ENCODE measurements at places on chromosomes 1 and 21.

GRCh38 chr1:203065191-203065590 is 20.6 kb downstream of the MYOG start:
- DNase-seq, result no peak

DNA sequence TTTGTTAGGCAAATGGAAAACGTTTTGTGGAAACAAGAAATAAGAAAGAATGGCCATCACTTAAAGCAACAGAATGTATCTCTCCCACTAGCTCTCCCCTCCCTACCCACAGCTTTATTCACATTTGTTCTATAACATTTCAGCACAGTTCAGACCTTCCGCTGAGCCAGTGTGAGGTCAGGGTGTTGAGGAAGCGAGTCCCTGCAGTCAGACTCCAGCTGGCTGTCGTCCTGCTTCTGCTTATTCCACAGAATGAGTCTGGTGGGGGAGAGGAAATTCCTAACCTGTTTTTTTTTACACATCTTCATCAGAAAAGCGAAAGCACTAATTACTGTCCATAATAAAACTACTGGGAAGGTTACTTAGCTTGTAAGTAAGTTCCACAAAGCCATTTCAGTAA is 39.0 kb downstream of the MRPL39 start:
- DNase-seq, result peak; percentile 46

DNA sequence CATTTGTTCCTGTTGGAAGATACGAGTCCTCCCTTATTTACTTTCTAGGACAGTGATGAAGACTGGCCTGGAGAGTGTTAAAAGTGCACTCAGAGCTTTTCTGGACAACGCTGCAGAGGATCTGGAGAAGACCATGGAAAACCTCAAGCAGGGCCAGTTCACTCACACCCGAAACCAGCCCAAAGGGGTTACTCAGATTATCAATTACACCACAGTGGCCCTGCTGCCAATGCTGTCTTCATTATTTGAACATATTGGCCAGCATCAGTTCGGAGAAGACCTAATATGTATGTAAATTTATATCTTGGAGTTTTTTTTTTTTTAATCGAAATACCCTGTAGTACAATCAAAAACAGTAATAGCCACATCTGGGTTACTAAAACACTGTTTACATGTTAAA is 190.5 kb downstream of the ZP4 start:
- no peak for DNase-seq

DNA sequence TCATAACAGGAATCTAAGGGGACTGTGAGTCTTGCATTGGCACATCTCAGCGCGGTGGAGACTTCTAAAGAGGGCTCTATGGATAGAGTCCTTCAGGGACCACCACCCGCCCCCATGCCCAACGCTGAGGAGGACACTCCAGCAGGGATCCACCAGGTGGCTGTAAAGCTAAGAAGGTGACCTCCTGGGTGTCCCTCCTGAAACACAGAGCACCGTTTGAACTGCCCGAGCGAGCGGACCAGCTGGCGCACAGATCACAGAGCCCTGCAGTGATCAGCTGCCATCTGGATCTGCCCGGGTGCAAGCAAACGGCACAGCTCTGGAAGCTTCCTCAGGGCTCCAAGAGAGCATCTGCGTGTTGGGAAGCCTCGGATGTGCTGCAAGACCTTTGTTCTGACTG is 51.3 kb upstream of the LYST start:
- DNase-seq, result no peak

GRCh38 chr21:32817208-32817607 is 45.7 kb upstream of the PAXBP1 start:
- no peak for DNase-seq

GRCh38 chr1:41045740-41046139 is 24.2 kb upstream of the SLFNL1 start:
- DNase-seq, result no peak

- DNase-seq, result no peak
Measured at GRCh38 chr1:174497478-174497877, 49.7 kb downstream of the GPR52 start.

DNA sequence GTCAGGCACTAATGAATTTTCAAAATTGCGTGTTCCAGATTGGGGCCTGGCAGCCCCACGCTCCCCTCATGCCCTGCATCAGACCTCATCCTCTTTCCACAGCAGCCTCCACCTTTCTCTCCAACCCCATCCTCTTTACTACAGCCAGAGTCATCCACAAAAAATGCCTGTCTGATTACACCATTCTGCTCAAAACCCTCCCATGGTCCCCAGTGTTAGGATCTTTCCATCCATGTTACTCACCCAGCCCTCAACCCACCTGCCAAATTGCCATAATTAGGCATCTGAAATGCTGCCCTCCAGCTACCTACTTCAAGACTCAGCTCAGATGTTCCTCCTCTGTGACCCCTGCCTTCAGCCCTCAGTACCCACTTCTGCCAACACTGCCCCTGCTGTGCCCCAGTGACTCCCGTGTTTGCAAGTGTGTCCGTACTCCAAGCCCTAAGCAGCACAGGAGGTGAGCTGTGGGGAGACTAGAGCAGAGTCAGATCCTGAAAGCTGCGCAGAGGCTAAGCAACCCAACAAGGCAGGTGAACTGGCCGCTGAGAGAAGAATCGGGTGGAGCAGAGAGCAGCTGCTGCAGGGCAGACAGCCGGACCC is 715 bp upstream of the ARTN start:
- DNase-seq, result no peak

DNA sequence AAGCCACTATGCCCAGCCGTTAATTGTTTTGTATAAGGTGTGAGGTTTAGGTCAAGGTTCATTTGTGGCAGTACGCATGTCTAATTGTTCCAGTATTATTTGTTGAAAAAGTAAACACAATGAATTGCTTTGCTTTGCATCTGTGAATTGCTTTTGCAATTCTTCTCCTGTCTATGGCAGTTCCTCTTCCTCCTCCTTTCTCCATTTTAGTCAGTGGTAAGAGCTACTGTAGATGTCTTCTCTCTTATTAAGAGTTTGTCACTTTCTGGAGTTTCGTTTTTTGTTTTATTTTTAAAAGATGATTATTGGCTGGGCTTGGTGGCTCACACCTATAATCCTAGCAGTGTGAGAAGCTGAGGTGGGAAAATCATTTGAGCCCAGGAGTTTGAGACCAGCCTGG is 29.2 kb downstream of the C1orf185 start:
- no peak for DNase-seq

GRCh38 chr1:31043631-31044030 is 21.9 kb downstream of the PUM1 start:
- DNase-seq, result no peak

DNA sequence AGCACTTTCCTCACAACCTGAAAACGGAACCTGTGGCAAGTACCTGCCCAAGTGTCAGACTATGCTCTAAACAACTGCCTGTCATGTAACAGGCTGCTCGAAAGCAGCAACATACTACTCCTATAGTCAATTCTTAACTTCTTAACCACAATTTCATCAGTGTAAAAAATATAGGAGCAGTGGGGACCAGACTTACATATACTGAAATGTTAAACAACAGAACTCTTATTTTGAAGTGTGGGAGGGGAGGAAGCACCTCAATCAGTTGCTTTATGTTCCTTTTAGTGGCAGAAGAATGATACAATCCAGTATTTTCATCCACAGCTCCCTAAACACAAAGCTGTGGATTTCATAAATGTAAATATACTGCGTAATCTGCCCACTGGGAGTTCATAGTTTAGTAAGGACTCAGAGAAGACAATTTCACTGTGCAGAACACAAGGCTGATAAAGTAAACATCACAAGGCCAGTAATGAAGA is 44.2 kb downstream of the WLS start:
- DNase-seq, result no peak

DNA sequence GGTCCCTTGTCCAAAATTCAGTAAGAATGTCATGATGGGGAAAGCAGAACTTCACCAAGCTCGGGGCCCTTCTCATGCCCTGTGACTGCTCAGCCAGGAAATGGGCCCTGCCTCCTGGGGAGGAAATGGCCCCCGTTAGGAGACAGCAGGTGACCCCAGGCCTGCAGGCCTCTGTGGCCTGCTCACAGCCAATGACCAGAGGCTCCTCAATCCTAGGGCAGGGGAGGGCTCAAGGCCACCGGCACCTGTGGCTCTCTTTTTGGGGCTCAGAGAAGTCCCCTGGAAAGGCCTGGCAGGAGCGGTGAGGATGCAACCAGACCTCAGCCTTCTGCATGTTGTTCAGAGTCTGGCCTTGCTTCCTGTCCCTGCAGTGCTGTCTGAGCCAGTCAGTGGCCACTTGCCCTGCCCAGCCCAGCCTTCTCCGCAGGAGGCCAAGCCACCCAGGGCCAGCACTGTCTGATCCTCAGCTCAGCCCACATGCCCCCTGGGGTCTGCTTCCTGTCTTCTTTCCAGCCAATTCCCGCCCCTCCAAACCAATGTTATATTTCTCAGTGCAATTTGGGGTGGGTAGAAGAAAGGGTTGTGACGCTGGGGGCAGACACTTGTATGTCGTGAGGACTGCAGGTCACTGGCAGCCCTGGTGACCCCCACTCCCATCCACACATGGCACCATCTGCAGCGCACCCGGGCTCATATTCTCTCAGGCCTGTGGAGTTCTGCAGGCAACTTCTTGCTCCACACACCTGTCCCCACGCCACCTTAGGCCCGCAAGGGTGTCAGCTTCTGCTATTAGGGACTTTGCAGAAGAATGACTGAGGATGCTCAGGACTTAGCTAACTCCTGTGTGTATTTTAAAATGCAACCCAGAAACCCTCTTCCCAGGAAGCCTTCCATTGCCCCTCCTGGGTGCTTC is 83.6 kb downstream of the ITPKB start:
- peak; percentile 27 for DNase-seq

DNA sequence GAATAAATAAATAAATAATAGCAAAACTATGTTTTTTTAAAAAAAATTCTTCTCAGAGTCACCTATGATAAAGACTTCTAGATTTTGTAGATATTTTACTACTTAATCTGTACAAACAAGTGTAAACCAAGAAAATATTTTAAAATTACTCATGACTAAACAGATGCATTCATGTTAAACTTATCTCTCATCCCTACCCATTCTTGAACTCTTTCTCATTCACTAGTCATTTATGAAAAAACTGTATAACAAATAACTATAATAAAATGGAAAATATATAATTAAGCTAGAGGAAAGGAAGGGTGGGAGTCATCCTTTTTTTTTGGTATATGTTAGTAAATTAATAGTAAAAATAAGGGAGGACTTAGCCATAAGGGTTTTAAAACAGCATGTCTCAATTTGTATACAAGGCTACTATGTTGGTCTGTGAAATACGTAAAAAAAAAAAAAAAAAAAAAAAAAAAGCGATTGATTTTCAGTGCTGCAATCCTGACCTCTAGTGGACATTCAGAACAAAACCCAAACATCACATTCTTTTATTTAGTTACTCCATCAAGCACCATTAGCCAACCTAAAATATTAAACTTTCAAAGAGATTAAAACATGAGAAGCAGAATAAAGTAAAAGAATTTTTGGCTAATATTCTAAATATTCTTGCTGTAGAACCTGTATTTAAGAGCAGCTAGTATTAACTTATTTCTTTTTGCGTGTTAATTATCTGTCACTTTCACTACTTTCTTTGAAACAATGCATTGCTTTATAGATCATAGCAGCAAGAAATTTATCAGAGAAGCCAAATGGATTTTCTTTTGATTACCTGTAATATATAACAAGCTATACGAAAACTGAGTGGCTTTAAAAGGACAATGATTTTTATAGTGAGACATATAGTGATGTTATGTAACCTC is 255.8 kb upstream of the CACYBP start:
- peak; percentile 55 for DNase-seq

- no peak for DNase-seq
Measured at GRCh38 chr1:16120940-16121410, 34.9 kb downstream of the EPHA2 start.

DNA sequence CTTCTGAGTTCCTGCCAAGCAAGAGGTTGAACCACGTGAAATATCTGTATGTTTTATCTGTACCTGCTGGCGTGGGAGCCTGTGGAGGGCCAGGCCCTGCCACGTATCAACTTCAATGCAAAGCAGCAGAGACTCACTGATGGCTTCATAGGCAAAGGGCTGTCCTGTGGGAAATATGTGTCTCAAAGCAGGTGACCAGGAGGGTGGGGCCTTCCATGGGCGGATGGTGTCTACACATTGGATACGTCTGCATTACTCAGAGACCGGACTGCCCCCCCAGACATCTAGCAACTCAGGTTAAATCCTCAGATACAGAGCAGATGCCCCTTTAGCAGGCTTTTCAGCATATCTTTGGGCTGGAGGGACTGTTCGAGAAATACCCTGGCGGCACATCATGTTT is 210.8 kb upstream of the C1orf174 start:
- no peak for DNase-seq

GRCh38 chr1:30650968-30651320 is 72.4 kb downstream of the MATN1 start:
- DNase-seq, result no peak

DNA sequence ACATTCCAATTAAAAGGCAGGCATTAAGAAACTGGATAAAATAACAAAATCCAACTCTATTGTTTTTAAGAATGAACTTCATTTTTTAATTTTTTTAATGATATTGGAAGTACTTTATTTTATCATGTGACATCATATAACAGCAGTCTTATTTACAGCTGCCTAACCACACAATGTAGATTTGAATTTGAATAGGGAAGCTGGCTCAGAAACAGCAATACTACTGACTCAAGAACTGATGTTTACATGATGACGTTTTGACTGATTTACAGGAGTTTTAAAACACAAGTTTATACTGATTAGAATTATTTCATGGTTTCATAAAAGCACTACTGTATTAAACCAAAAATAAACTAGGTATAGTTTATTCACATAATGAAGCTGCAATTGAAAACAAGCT is 348.7 kb upstream of the NR5A2 start:
- DNase-seq, result no peak

DNA sequence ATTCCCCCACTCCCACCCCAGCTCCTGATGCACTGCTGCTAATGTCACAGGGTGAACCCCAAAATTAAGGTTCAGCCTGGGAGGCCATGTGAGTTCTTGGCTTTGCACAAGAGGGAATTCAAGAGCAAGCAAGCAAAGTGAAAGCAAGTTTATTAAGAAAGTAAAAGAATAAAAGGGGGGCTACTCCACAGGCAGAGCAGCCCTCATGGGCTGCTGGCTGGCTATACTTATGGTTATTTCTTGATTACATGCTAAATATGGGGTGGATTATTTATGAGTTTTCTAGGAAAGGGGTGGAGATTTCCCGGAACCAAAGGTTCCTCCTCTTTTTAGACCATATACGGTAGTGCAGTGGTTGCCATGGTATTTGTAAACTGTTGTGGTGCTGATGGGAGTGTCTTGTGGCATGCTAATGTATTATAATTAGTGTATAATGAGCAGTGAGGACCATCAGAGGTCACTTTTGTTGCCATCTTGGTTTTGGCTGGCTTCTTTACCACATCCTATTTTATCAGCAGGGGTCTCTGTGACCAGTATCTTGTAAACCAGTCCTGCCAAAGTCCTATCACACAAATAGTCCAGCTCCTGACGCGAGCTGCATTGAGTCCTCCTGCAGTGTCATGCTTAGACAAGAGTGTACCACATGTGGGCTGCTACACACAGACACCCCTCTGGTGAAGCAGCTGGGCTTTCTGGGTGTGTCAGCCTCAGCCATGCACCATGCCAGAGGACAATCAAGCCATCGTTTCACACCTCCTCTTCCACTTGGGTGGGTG is 46.4 kb upstream of the CSF1 start:
- peak; percentile 35 for DNase-seq

DNA sequence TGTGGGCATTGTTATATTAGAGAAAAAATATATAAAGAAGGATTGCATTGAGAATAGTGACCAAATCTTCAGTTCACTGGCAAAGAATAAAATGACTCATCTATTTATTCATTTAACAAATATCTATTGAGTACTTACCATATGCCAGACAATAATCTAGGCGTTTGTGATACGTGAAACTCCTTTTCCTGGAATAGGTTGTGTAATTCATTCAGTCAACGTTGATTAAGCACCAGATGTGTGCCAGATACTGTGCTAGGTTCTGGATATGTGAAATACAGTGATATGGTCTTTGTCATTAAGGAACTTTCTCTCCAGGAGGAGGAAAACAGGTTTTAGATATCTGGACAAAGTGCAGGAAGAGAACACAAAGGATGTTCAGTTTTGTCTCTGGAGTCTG is 344.5 kb downstream of the RWDD3 start:
- DNase-seq, result no peak
